Activated T-helper 17 cell treated with anti-CD3 and anti-CD28 coated beads, Interleukin-2, amount 50 U/mL, for 72 hours (primary cell): ENCODE measurements at places on chromosomes 1 and 21.
A peak's percentile ranks its signal among the peaks of the same experiment; 100 is the strongest.

DNA sequence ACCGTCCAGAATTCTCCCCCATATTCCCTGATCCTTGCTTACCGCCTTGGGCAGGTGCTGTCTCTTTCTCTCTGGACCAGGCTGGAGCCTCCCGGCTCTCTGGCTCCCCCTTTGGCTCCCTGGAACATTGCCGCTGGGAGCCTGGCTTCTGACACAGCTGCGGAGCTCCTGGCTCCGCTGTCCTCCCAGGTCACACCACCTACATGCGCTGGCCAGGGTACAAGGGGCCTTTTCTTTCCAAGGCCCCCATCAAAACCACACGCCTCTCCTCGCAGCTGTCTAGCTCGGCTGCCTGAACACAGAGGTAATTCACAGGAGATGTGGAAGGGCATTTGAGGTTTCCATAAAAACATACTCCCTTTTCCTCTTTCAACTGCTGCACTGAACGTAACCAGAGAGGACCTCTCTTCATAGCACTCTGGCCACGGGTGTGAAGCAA, 7.5 kb upstream of the ZNF648 start:
- peak; percentile 74 for ATAC-seq

DNA sequence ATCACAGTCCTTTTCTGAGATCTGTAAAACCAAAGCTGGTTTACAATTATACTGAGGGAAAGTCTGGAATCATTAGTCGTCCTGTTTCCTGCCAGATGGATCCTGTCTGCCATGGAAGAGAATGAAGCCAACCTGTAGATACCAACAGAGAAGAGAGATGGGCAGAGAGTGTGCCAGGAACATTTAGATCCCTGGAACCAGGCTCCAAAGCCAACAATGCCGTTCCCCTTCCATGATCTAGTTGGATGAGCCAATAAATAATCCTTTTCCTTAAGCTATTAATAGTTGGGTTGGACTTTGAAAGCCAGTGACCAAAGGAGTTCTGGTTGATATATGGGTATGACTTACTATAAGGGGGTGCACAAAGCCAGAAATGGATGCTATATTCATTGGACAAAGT, 15.0 kb downstream of the CAPN8 start:
- no peak for ATAC-seq

GRCh38 chr21:42343556-42343955, 7.2 kb downstream of the TFF2 start:
- ATAC-seq: no peak

DNA sequence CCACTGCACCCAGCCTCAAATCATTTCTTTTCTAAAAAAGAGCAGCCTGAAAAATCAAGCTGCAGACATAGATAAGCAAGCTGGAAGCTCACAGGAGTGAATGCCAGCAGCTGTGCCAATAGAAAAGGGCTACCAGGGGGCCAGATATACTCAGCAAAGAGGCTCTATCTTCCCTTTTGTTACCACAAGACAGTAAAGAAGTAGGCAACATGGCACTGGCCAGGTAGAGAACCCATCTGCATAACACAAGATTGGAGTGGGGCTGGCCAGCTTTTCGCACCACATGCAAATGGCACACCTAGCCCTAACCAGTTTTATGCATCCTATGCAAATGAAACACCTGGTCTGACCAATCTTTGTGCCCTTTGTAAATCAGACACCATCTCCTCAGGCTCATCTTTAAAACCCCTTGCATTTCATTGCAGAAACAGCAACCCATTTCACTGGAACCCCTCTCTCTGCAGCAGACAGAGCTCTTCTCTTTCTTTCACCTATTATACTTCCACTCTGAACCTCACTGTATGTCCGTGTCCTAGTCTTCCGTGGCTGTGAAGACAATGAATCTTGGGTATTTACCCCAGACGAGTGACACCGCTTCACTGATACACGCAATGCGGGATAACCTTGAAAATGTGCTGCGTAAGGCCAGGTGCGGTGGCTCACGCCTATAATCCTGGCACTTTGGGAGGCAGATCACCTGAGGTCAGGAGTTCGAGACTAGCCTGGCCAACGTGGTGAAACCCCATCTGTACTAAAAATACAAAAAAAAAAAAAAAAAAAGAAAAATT, 15.1 kb downstream of the CASP9 start:
- ATAC-seq: no peak

- ATAC-seq: no peak
Observed at GRCh38 chr1:231866392-231867331, 240.1 kb downstream of the DISC1 start.

DNA sequence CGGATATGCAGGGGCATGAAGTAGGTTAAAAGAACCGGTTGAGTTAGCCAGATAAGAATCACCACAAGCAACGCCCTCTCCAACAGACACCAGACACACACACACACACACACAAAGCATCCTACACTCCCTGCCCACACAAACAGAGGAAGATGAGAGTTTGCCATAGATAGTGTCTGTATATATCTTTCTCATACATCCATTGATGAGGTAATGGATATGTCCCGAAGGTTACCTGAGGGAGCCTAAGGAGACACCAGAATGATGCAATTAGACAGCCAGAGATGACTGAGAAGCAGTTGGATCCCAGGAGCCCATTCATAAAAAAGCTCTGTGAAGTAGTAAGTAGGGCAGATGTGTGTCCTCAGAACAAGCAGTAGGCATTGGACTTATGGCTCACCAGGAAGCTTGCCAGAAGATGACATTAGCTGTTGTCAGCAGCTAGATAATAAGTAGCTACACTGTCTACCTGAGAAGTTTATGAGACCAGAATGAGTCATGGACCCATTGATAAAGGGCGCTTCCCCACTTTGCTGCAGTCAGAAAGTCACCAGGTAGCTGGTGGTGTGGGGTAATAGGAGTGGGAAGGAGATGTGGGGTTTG, 247.0 kb downstream of the KCNT2 start:
- peak; percentile 31 for ATAC-seq

DNA sequence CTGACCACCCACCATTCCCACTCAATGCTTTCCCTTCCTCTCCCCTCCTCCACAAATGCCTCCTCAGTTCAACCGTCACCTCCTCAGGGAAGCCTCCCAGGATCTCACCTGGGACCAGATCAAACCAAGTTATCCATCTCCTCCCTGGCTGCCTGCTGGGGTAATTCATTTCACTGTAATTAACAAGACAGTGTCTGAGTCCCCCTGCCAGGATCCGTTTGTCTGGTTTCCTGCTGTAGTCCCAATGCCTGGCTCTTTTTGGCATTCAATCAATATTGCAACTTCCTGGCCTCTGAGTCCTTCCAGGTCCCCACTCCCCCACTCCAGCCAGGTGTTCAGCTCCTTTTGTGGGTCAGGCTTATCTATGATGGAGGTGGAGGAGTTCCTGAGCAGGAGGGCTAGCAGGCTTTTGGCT, 687.7 kb downstream of the PTPRU start:
- ATAC-seq: no peak
